ENCODE measurements at places on chromosomes 16 and 17.

DNA sequence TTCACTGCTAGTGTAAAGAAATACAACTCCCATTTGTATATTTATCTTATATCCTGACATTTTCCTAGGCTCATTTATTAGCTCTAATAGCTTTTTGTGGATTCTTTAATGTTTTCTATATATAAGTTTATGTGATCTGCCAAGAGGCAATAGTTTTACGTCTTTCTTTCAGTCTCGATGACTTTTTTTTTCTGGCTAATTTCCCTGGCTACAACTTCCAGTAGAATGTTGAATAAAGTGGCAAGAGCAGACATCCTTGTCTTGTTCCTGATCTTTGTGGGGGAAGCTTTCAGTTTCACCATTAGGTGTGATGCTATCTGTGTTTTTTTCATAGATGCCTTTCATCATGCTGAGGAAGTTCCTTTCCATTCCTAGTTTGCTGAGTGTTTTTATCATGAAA, 43.9 kb upstream of the ABCA3 start:
- no peak for DNase-seq

GRCh38 chr16:75578212-75578611, 12.0 kb downstream of the GABARAPL2 start:
- no peak for DNase-seq

GRCh38 chr16:70697594-70698170, 11.8 kb upstream of the MTSS2 start:
- DNase-seq, result no peak

- no peak for DNase-seq
These were observed 12.8 kb upstream of the GNG13 start for GRCh38 chr16:813204-813915.

DNA sequence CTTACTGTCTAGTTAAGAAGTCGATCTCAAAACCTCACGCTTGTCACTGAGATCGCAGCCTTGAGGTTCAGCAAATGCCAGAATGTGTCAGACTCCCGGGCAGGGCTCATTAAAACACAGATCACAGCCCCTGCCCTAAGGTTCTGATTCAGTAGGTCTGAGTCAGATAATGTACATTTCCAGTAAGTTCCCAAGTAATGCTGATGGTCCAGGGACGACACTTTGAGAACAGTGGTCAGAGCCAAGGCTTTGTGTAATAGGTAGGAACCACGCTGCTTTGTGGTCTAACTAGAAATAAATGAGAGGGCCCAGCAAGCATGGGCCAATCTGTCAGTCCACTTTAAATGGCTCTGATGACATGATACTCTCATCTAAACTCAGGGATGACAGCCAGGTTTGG, 228.6 kb downstream of the ZFHX3 start:
- peak; percentile 60 for DNase-seq

Measured in skeletal muscle cell (primary cell).